Astrocyte of the hippocampus (primary cell): ENCODE measurements at places on chromosomes 16 and 17.

DNA sequence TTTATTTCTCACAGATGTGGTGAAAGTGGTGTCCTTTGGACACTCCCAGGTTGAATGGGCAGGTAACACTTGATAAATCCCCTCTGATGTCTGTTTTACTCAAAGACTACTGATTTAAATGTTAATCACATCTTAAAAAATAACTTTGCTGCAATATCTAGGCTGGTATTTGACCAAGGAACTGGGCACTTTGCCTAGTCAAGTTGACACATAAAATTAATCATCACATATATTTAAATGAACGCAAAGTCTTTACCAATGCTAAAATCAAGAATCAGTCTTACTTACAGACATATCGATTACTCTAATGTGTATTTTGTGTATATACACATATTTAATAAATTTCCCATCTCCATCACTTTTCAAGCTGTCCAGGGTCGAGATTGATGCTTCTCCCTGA lies 7.0 kb downstream of the MT2A start:
- peak; percentile 38 for DNase-seq

DNA sequence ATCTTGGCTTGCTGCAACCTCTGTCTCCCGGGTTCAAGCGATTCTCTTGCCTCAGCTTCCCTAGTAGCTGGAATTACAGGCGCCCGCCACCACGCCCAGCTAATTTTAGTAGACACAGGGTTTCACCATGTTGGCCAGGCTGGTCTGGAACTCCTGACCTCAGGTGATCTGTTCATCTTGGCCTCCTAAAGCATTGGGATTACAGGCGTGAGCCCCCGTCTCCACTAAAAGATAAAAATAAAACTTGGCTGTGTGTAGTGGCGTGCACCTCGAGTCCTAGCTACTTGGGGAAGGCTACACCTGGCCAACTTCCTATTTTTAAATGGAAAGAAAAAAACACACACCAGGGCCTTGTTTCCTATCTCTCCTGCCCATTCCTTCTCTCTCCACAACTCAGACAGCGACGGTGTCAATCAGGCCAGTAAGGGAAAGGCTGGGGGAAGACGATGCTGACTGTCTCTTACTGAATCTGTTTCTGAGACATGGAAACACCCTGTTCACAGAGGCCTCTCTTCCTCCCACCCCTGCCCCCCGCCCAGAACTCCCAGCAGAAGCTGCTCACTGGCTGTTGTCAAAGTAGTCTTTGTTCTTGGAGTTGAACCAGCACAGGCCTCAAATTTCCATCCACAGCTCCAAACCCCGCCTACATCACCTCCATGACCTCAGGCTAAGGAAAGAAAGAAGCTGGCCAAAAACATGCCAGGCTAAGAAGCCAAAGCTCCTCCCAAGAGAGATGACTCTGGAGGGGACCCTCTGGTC lies 96.6 kb downstream of the NXN start:
- DNase-seq: peak; percentile 54

GRCh38 chr17:21042458-21043295 lies at the start of gene USP22:
Gene USP22 (minus strand): TSS chr17:21043011. CDS start chr17:21042835, 176 bp downstream.
- peak; percentile 99 for DNase-seq

DNA sequence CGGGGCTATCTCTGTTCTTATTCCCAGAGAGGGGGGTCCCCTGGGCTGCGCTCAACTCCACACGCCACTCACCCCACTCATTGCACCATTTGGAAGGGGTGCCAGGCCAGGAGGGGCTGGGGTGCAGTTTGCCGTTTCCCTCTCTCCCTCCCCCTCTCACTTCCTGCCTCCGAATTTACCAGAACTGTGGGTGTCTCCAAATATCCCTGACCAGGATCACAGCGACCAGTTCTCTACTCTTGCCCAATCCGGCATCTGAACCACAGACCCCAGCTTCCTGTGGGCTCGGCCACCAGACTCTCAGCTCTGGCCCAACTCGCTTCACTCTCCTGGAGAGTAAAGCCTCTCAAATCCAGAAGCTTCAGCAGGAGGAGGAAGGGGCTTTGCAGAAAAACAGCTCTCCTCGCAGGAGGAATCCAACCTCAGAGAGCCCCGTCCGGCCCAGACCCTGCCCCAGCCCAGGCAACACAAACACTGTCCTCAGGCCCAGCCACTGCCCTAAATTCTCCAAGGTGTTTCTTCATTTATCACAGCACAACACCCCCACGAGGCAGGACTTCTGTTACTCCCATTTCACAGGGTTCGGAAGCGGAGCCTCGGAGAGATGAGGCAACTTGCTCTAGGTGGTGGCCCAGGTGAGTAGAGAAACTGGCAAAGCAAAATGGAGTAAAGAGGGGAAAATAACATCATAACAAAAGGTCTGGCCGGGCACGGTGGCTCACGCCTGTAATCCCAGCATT lies 423 bp upstream of the ASGR2 start:
- DNase-seq: no peak

GRCh38 chr17:14904386-14904785 lies 360.7 kb downstream of the PMP22 start:
- DNase-seq: no peak

DNA sequence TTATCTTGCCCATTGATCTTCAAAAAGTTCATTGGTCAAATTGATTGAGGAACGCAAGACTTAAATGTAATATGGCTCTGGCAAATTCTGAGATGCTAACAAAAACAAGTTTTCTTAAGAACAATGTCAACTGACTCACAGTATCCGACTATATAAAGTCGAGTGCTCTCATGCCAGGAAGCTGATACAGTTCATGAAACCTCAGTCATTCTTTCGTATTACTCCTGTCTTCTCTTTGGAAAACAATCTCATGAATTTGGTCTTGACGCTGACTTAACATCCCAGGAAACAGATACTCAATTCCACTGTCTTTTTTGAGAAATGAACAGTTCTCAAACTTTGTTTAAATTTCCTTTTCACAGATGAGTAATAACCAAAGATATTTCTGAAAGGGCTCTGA lies 704.9 kb downstream of the MAF start:
- DNase-seq: peak; percentile 32

DNA sequence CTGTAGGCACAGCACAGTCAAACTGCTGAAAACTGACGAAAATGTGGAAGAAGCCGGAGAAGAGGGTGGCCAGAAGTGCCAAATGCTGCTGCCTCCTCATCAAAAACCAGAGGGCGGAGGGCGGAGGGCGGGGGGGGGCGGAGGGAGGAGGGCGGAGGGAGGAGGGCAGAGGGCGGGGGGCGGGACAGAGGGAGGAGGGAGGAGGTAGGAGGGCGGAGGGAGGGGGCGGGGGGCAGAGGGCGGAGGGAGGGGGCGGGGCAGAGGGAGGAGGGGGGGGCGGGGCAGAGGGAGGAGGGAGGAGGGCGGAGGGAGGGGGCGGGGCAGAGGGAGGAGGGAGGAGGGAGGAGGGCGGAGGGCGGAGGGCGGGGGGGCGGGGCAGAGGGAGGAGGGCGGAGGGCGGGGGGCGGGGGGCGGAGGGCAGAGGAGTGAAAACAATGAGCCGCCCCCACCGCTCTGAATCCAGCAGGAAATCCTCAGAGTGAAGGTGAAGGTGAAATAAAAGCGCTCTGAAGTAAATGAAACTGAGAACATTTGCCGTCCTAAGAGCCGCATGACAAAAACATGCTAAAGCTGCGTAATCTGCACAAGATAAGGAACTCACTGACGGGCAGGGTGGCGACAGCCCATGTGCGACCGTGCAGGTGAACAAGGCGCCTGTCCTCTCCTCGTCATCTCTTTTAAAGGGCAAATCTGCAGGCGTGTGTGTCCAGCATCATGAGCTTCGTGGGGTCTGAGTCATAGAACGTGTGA lies 22.6 kb upstream of the CBFA2T3 start:
- DNase-seq: no peak

GRCh38 chr16:3591436-3591803 lies 14.2 kb upstream of the NLRC3 start:
- no peak for DNase-seq

- no peak for DNase-seq
These were observed 284.5 kb downstream of the MAF start for GRCh38 chr16:79316004-79316458.

GRCh38 chr17:73203135-73203787 lies 10.4 kb downstream of the COG1 start:
- peak; percentile 42 for DNase-seq

DNA sequence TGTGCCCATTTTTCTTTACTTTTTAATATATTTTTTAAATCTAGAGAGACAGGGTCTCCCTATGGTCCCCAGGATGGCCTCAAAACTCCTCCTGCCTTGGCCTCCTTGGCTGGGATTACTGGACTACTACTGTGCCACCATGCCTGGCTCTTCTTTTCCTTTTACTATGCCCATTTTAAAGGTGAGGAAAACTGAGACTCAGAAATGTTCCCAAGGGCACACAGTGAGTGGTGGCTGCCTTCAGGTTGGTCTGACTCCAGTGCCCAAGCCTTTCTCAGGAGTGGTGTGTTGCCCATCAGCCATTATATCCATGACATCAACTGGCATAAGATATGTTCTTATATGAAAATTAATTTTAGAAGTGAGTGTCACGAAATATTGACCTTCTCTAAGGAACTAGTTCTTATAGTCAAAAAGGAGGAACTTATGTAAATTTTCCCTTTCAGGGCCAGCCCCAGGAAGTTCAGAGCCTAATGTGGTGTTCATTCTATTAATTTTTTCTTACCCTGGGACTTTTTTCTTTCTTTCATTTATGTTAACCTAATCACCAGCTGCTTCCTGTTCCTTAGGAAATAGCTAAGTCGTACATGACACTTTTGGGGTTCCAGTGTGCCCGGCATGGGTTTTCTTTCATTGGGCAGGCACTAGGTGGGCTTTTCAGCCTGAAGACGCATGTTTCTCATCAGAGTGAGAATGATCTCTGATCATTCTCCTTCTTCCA lies 17.9 kb upstream of the SPN start:
- no peak for DNase-seq

DNA sequence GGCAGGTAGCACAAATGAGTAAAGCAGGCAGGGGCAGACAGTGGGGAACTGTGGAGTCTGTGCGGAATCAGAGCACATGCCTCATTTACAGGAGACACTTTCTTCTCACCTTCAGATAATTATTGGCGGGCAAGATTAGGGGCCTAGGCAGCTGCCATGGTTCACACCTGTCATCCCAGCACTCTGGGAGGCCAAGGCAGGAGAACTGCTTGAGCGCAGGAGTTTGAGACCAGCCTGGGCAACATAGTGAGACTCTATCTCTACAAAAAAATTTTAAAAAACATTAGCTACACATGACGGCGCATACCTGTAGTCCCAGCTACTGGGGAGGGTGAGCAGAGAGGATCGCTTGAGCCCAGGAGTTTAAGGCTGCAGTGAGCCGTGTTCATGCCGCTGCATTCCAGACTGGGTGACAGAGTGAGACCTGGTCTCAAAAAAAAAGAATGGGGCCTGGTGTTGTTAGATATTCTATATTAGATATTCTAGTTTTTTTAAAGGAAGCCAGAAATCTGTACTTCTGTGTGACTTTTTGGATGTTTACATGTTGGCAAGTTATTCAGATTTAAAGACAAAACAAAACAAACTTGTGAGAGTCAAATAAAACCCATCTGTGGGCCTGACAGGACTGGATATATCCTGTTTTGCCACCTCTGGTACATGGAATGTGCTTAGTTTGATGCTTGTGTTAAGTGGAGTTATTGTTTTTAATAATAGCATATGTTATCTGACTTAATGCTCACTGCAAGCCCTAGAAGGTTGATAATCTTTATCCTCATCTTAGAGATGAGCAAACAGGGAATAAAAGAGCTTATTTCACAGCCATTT lies 4.9 kb upstream of the LPCAT2 start:
- no peak for DNase-seq

DNA sequence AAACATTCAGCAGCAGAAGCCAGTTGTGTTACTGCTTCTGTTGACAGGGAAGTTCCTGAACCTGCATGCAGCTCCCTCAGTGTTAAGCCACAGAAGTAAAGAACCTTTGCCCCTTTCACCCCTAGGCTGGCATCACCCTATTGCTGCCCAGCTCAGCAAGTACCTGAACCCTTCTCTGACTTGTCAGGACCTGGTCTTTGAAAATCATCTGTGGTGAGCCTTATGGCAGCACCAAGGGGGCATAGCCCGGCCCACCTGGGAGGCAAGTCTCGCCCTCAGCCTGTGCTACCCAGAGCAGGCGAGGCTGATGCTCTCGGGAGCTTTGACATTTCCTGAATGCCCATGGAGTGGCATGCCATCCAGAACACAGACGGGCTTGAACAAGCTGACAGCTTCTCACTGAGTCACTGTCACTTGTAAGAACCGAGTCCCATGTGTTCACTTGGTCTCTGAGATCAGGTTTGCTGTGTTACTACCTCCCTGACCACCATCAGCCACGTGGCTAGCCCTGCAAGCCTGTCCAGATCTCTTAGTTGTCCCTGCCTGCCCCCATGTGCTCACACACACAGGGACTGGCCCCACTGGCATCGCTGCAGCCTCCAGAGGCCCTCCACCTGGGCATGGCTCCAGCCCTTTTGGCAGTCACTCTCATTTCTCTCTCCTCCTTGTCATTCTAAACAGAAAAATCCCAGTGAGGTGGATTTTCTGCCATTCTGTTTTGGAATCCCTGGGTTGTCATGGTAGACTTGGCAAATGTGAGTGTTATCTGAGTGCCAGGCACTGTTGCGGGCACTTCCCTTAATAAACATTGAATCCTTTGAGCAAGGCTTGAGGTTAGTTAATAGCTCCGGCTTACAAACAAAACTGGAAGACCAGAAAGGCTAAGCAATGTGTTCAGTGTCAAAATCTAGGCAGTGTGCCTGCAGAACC lies 2.9 kb upstream of the CARMIL2 start:
- peak; percentile 85 for DNase-seq

GRCh38 chr17:61784510-61784909 lies 78.8 kb downstream of the BRIP1 start:
- DNase-seq: no peak

- no peak for DNase-seq
These were observed 87.2 kb downstream of the TBC1D16 start for GRCh38 chr17:79948406-79948944.

GRCh38 chr16:81313701-81314602 lies 810 bp upstream of the GAN start:
- peak; percentile 71 for DNase-seq

GRCh38 chr16:82784573-82784968 lies 157.8 kb downstream of the CDH13 start:
- DNase-seq: no peak

DNA sequence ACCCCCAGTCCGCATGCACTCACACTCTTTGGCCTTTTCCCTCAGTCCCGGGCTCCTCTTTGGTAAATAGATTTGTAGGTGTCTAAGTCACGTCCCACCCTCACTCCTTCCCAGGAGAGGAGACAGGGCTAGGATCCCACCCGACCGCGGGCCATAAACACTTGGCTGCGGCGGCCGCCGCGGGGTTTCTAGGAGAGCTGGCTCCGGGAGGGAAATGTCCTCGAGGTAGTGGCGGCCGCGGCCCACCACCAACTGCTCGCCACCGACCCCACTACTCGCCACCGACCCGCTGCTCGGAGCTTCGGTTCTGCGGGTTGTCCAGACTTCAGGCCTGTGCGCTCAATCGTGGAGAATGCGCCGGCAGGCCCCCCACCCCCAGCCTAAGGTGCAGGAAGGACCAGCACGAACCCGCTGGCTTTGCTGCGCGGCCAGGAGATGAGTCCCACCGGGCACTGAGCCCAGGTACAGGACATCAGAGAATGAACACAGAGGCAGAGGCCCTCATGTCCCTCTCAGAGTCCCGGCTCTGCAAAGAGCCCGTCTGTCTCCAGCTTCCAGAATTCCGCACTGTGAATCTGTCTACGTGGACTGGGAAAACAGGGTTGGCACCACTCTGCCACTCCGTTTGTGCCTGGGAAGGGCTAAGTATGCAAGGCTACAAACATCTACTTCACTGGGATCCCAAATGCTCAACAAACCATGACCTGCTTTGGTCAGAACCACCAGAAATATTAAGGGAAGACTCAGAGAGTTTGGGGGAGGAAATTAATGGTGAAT lies 2.5 kb downstream of the PRAC2 start:
- no peak for DNase-seq
